ENCODE measurements at places on chromosomes 7 and 10.

- no peak for DNase-seq
Observed at GRCh38 chr7:16810112-16810511, 5.3 kb upstream of the AGR2 start.

GRCh38 chr10:29430101-29430500 lies 141.2 kb downstream of the LYZL1 start:
- DNase-seq, result no peak

- DNase-seq, result no peak
Observed at GRCh38 chr10:123326674-123327073, 172.5 kb downstream of the BUB3 start.

- no peak for DNase-seq
Observed at GRCh38 chr7:21946222-21946709, 567 bp upstream of the CDCA7L start.

DNA sequence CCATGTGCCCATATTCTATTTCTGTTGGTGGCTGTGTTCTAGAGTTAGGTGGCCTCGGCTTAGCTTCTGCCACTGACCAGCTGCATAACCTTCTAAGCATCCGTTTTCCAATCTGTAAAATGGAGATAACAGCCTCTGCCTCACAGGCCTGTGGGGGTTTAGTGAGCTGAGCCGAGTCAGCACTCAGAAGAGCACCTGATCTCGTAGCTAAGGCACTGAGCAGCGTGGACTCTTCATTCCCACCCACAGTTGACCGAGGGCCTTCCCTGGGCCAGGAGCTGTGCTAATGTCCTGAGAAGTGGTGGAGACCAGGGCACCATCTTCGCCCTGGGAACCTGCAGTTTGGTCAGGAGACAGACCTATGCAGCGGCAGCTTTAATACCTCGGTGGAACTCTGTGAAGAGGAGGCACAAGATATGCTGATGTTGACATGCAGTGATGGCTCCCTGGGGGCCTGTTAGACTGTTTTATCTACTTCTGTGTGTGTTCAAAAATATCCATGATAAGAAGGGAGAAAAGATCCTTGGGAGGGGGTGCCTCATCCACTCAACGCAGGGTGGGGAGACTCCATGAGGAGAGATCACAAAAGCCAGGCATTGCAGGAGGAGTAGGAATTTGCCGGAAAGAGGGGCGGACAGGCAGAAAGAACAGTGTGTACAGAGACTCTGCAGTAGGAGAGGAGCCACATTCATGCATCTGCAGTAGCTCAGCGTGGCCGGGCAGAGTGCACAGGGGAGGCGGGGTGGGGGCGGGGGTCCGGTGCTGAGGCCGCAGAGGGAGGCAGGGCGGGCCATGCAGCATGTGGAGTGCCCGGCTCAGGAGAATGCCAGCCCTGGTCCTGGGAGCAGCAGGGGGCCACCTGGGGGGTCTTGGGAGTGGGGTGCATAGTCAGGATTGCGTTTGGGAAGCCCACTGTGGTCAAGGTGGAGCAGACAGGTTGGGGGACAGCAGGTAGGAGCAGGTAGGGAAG lies 136.8 kb downstream of the C10orf105 start:
- DNase-seq, result no peak

- DNase-seq, result peak; percentile 26
Observed at GRCh38 chr7:54397836-54398612, 144.2 kb upstream of the VSTM2A start.

- peak; percentile 53 for DNase-seq
Observed at GRCh38 chr10:62045765-62046521, 144.4 kb downstream of the ARID5B start.

GRCh38 chr10:80382989-80383388 lies 25.4 kb upstream of the PRXL2A start:
- DNase-seq, result peak; percentile 78

GRCh38 chr10:48799341-48800006 lies 114.8 kb downstream of the WDFY4 start:
- no peak for DNase-seq

GRCh38 chr10:11813177-11813576 lies 10.0 kb upstream of the PROSER2 start:
- no peak for DNase-seq

- peak; percentile 98 for DNase-seq
Observed at GRCh38 chr10:124403548-124403947, 15.2 kb downstream of the OAT start.

- DNase-seq, result no peak
Observed at GRCh38 chr7:140074780-140075179, 12.0 kb upstream of the PARP12 start.

DNA sequence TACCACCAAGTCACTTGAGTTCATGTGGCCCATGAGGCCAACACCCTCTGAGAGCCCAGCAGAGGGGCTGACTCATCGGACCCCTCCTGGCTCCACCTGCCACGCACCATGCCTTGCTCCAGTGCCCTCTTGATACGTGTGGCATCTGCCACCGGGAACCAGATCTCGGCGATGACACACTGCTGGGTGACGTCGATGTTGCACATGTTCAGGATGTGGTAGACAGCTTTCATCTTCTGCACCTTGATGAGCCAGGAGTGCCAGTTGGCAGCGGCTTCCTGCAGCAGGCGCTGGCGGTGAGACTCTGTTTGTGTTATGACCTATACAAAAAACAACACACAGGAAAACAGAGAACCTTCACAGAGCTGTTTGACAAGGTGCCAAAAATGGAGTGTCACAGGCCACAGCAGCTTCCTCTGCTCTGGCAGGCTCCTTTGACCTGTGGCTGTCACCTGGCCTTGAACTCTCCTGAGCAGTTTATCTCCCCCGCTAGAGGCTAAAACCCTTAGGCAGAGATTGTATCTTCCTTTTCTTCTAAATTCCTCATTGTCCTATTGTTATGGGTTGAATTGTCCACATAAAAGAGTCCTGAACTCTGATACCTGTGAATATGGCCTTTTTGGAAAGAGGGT lies 45.2 kb upstream of the TMEM213 start:
- peak; percentile 71 for DNase-seq

DNA sequence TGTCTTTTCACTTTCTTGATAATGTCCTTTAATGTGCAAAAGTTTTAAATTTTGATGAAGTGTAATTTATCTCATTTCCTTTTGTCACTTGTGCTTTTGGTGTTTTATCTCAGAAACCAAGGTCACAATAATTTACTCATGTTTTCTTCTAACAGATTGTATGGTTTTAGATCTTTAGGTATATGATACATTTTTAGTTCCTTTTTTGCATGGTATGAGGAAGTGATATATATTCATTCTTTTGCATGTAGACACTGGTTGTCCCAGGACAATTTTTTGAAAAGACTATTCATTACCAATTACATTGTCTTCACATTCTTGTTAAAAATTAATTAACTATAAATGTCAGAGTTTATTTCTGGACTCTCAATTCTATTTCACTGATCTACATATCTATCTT lies 39.8 kb upstream of the GPR22 start:
- DNase-seq, result no peak

DNA sequence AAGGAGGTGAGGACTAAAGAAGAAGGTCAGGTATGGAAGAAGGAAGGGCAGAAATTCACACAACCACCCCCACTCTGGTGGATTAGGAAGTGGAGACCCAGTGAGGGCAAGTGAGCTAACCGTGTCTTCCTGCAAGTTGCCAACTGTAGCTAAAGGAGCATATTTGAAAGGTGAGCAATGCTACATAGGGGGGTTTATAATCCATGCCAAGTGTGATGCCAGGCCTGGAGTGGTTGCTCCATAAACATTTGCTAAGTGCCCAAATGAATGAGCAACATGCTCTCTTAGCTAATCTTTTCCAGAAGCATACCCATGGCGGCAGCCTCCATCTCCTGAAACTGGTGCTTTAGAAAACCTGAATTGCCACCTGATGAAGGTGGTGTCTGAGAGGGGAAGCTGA lies 121.6 kb downstream of the LRRC18 start:
- no peak for DNase-seq

- DNase-seq, result no peak
Observed at GRCh38 chr10:44980309-44981171, 1.9 kb upstream of the DEPP1 start.

- peak; percentile 70 for DNase-seq
Observed at GRCh38 chr10:126387041-126387921, 996 bp downstream of the ADAM12 start.

GRCh38 chr10:52210161-52210560 lies 103.9 kb upstream of the DKK1 start:
- DNase-seq, result no peak

DNA sequence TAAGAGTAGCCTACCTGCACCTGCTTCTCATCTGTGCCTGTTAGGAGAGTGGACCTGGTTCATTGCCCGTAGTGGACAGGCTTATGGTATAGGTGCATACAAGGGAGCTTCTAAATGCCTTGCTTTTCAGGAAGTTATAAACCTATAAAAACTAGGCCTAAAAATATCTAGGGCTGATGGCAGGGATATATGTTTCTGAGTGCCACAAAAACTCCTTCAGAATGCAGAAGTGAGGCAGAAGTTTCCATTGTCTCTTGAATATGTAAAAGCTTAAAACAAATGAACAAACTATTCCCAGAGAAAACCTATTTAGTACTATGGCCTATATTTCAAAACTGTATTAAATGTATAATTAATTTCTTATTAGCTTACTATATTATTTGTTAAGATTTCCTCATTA lies 91.8 kb downstream of the RNLS start:
- DNase-seq, result no peak

DNA sequence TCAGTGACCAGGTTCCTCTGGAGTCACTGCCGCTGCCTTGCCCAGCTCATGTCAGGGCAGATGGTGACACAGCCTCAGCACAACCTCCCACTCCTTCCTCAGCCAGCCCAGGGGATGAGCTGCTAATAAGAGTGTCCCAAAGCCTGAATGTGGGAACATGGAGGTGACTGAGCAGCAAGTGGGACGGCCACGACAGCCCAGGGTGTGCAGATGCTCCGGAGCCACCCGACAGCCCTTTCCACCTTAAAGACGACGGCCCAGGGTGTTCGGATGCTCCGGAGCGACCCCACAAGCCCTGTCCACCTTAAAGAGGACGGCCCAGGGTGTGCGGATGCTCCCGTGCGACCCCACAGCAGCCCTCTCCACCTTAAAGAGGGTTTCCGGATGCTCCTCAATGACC lies 89.2 kb downstream of the DIP2C start:
- DNase-seq, result no peak

DNA sequence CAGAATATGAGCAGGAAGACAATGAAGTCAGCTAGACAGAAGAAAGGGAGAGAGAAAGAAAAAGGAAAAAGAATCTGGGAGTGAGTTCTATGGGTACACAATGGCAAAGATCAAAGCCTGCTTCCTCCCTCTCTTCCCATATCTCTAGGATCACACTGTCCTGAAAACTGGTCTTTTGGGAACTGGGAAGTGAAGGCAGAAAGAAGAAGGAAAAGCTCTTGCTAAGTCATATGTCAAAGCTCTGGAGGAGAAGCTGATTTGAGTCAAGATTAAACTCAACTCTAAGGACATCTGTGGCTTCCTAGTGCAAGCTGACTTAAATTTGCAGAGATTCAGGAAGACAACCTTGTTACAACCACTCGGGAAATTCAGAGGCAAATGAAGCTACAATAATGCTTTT lies 147.5 kb downstream of the DOCK4 start:
- DNase-seq, result no peak
